ENCODE measurements at places on chromosomes 12 and 14.
A peak's percentile ranks its signal among the peaks of the same experiment; 100 is the strongest.

GRCh38 chr12:76997011-76997780, 68.2 kb downstream of the E2F7 start:
- no peak for DNase-seq

GRCh38 chr14:32998433-32998832, 59.8 kb downstream of the NPAS3 start:
- DNase-seq: no peak

GRCh38 chr14:81398196-81398891, 1.8 kb downstream of the STON2 start:
- no peak for DNase-seq

DNA sequence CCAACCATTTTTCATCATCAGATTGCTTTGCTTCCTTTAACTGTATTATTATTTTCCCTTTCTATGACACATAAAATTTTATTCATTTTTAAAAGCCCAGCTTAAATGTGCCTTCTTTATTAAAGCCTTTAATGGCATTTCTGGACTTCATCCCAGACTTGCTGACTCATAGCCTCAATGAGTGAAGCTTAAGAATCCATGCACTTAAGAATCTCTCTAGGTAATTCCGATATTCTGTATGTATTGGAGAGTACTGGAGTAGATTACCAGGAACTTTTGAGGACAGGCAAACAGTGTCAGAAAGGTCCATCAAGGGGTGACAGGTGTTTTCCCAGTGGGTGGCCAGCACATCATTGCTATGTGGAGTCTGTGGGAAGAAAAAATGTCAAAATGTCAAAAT, 107.9 kb downstream of the PTPRQ start:
- DNase-seq: no peak

DNA sequence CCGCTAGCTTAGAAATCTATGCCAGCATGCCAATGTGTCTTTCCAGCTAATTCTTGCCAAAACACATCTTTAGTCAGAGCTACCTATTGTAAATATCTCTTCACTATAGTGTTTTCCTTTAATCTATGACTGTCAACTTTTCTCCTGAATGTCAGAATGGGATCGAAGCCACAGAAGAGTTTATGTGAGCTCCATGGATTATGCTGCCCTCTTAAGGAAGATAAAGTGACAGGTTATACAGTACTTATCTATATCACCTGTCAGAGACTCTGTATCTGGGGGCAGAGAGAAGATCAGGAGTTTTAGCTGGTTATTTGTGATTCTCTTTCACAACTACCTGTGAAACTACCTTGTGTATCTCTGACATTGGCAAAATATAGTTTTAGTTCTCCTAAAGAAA, 204.3 kb upstream of the SEL1L start:
- no peak for DNase-seq

DNA sequence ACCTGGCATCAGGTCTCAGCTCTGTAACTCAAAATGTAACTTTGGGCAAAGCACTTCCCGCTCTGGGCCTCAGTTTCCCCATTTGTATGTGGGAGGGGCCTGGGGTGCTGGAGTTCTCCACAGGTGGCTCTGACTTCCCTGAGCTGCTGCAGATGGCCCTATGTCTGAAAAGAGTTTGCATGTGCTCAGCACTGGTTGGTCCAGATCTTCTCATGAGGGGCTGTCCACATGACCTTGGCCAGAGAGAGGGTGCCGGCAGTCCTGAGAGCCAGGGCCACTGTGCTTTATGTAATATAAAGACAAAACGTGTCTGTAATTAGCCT, 7.2 kb upstream of the CACNA2D4 start:
- no peak for DNase-seq

GRCh38 chr14:54715239-54715638, 148.3 kb downstream of the SAMD4A start:
- no peak for DNase-seq

GRCh38 chr12:23290627-23291330, 658.7 kb downstream of the SOX5 start:
- DNase-seq: no peak

GRCh38 chr14:24630872-24631477, 3.0 kb downstream of the GZMB start:
- DNase-seq: no peak

GRCh38 chr14:103346286-103346685, 12.2 kb downstream of the EIF5 start:
- no peak for DNase-seq

DNA sequence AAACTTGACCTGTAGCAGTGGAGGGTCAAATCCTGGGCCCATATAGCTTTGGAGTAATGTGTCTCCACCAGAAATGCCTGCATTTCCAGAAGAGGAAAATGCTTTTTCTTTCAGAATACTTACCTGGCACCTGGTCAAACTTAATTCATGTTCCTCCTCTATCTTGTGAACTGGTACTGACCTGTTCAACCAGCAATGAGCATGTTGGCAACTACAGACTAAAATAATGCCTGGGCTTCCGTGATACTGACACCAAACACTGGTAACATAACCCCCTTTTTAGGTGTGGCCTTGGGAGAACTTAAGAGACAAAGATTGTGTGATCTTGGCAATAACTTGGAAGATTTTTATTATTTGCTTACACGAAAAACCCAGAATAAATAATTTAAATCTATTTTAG, 23.8 kb upstream of the MGST1 start:
- DNase-seq: no peak

DNA sequence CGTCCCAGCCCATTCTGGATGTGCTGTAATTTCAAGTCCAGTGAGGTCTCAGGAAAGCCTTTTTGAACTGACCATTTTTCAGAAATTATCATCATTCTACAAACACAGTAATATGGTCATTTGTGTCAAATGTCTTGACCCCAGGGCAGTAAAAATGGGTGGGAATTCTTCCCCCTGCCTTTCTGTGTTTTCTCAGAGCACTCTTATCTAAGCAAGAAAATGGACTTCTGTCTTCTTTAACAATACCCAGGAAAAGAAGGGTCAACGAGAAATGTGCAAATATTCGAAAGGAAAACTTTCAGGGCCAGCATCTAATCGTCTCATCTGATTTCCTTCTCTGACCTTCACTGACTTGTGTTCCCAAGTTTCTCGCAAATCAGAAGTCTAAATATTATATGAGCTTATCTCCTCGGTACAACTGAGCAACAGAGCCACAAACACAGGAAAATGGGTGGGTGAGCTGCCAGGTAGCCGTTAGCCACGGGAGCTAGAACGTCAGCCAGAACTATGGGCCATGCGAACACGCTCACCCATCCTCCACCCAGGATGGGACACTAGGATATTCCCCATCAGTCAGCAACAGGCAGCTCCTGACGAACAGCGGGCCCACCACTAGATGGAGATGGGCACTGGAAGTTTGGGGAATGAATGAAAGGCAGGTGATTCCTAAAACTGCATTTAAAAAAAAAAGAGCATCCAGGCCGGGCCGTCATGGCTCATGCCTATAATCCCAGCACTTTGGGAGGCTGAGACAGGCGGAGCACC, 57.1 kb downstream of the VWF start:
- DNase-seq: no peak

- DNase-seq: no peak
Measured at GRCh38 chr12:123900871-123901376, 71.7 kb downstream of the CCDC92 start.

- DNase-seq: no peak
Measured at GRCh38 chr12:92278378-92278828, 132.8 kb upstream of the BTG1 start.

GRCh38 chr12:52324153-52324444, 2.9 kb upstream of the KRT83 start:
- no peak for DNase-seq

DNA sequence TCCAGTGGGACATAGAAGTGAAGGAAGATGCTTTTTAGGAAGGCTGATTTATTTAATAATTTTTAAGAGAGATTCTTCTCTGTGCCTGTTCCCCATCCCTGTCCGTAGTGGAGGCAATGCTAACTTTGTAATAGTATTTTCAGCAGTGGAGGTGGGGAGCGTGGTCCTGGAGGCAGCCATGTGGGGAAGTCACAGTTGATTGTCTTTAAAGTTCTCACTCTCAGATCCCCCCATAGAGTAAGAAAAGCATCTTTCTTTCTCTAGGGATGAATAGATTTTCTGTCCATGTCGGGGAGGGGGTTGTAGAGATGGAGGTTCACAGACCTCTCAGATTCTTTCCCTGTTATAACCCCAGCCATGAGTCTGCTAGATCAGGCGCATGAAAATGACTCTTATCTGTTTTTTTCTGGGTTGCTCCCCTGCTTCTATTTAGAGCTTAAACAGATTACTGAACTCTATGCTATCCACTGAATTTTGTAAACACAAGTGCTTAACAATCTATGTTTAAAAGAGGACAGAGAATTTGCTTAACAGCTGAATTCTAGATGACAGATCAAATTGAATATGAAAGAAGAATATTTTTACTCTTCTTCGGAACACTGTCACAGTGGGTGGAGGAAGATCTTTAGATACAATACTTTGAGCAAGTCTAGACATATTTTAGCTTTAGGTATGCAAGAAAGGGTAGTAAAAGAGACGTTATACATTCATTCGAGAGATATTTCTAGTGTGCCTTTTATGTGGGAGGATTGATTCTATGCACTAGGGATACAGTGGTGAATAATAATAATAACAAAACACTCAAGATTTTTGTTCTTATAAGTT, 25.3 kb downstream of the TMEM117 start:
- no peak for DNase-seq

DNA sequence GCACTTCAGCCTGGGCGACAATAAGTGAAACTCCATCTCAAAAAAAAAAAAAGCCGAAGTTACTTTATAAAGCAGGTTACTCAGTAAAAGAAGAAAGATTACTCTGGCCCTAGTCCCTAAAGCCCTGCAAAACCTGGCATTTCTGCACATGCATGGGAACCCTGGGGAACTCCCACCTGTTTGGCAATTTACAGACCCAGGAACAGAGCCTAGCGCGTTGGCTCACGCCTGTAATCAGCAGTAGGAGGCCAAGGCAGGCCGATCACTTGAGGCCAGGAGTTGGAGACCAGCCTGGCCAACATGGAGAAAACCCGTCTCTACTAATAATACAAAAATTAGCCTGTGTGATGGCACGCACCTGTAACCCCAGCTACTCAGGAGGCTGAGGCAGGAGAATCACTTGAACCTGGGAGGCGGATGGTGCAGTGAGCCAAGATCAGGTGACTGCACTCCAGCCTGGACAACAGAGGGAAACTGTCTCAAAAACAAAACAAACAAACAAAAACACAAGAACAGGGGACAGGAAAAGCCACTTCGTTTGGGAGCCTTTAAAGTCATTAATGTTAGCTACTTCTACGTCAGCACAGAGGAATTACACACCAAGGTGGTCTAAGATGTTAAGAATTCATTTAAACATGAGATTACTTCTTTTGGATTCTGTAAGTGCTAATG, 34.1 kb upstream of the SPTSSA start:
- no peak for DNase-seq

DNA sequence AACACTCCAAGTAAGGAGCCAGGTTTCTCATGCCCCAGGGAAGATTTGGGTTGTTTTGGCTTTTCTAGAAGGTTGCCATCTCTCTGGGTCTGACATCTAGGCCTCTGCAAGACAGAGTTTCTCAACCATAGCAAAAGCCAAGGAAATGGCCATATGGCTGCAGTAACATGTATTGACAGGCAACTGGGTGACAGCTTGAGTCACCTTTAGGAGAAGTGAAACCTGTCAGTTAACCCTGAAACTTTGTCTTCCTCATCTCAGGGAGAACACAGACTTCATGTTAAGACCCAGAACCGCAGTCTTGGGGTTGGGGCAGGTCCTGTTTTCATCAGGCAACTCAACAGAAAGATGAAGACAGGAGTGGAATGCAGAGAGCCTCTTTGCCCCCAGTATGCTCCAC, 46.0 kb upstream of the PLBD1 start:
- peak; percentile 7 for DNase-seq

DNA sequence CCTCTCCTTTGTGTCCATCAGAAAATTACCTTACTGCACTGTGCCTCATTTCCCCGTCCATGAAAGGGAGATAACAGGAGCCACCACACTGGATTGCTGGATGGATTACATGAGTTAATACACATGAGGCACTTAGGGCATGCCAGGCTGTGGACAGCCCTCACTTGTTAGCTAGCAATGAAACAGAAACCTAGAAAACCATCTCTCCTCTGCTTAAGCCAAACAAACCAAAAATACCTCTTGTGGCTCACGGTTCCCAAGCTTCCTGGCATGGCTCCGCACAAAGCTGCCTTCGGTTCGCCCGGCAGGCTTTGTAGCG, 660 bp upstream of the HCFC2 start:
- no peak for DNase-seq

GRCh38 chr14:69928111-69928523, 48.9 kb downstream of the SMOC1 start:
- DNase-seq: no peak

- no peak for DNase-seq
Measured at GRCh38 chr12:46493150-46493833, 120.7 kb upstream of the SLC38A2 start.

- DNase-seq: no peak
Measured at GRCh38 chr12:117091758-117092510, 7.3 kb downstream of the TESC start.

DNA sequence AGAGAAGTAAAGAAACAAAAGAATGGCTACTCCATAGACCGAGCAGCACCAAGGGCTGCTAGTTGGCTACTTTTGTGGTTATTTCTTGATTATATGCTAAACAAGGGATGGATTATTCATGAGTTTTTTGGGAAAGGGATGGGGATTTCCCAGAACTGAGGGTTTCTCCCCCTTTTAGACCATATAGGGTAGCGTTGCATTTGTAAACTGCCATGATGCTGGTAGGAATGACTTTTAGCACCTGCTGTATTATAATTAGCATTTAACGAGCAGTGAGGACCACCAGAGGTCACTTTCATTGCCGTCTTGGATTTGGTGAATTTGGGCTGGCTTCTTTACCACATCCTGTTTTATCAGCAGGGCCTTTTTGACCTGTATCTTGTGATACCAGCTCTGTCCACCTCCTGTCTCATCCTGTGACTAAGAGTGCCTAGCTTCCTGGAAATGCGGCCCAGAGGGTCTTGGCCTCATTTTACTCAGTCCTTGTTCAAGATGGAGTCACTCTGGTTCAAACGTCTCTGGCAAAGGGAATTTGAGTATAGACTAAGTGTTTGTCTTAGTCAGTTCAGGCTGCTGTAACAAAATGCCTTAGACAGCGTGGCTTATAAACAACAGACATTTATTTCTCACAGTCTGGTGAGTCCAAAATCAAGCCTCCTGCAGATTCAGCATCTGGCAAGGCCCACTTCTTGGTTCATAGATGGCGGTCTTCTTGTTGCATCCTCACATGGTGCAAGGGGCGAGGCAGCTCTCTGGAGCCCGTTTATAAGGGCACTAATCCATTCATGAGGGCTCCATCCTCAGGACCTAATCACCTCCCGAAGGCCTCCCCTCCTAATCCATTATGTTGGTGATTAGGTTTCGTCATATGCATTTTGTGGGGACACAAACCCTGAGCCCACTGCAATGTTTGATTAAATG, 348.3 kb upstream of the SFSWAP start:
- DNase-seq: no peak

- DNase-seq: no peak
Measured at GRCh38 chr12:4217091-4217490, 56.5 kb upstream of the CCND2 start.

DNA sequence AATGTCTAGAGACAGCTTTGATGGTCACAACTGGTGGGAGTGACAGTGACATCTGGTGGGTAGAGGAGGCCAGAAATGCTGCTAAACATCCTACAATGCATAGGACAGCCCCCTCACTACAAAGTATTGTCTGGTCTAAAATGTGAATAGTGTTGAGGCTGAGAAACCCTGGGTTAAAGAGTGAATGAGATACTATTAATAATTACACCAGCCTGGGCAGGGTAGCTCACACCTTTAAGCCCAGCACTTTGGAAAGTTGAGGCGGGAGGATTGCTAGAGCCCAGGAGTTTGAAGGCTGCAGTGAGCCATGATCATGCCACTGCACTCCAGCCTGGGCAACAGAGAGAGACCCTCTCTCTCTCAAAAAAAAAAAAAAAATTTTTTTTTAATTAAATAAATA, 11.1 kb downstream of the SVOP start:
- DNase-seq: no peak

- DNase-seq: no peak
Measured at GRCh38 chr12:39588348-39588747, 31.3 kb downstream of the ABCD2 start.

Data from nucleus accumbens (tissue), 56 donors.